ENCODE measurements at places on chromosomes 3 and 15.

GRCh38 chr3:109933576-109933975 is 596.2 kb upstream of the DPPA4 start:
- DNase-seq: no peak

- no peak for DNase-seq
Observed at GRCh38 chr3:185308126-185308754, 54.4 kb upstream of the EHHADH start.

DNA sequence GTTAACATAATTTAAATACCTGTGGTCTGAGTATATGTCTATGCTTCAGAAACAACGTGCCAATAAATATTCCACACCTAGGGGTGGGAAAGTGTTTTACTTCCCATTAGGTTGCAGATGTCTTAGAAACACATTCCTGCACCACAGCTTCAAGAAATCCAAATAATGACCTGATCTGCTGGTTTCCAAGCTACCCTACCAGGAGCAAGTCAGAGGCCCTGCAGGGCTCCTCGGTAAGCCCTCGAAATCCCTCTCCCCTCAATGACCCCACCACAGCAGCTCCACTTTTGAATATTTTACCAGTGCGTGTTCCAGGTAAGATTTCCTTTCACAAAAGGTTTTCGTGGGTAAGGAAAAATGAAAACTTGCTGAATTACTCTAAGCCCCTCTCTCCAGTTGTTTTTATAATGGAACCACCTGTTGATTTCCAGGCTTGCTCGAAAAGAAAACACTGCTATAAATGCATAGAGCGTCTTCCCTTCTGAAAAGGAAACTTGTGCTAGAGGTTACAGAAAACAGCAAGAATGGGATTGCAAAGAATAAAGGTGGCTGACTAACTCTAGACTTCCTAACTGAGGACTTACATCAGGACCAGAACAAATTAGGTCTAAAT is 12.6 kb downstream of the IL12A start:
- no peak for DNase-seq

DNA sequence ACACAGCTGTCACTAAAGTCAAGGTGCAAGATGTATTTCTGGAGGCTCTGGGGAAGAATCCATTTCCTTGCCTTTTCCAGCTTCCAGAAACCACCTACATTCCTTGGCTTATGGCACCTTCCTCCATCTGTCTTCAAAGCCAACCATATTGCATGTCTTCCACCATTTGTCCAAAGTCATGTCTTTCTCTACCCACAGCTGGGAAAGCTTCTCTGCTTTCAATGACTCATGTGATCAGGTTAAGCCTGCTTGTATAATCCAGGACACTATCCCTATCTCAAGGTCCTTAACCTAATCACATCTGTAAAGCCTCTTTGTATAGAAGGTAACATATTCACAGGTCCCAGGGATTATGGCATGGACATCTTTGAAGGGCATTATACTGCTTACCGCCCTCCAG is 14.2 kb downstream of the ARHGAP31 start:
- DNase-seq: no peak

DNA sequence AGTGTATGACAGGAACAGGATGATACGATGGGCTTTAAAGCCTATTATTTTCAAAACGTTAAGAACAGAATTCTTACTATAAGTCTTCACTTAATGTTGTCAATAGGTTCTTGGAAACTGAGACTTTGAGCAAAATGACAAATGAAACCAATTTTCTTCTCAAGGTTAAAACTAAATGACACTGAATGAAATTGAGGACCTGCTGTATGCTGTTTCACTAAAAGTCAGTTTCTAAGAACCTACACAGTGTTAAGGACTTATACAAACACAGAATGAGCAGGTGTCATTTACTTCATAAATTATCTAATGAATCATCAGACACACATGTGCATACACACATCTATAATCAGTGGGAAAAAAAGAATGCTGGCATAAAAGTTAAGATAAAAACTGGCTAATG is 106.9 kb downstream of the RFTN1 start:
- no peak for DNase-seq

DNA sequence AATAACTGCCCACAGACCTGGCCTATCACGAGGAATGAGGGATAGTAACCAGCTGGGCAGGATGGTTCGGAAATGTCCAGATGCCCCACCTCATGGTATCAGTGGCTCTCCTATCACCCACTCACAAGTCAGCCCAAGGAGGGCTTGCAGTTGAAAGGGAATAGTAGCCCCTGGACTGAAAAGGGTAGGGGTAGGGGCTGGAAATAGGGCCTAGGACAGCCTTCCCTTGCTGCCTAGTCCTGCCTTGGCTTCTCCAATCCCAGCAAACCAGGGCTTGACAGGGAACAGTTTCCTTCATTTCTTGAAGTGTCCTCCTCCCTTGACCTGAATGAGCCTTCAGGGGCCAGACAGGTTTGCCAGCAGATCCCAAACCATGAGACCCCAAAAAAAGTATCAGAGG is 1.2 kb upstream of the CACNA2D2 start:
- no peak for DNase-seq

Measured in NCI-H1092 (cell line).